ENCODE measurements at places on chromosomes 12 and 14.

DNA sequence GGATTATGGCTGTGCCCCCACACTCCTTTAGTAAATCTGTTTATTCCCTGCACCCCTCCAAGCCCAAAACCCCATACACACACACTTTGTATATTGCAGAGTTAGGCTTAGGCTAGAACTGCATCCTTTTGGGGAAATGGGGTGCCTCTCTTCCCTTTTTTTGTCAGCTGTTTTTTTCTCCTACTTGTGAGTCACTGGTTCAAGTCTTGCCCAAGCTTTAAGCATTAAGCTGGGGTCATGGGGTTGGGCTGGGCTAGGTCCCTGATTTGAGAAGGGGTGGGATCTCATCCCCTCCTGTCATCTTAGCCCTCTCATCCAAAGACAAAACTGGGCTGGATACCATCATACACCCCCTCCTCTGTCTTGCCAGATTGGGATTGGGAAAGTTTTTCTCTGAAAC lies 1.6 kb downstream of the LRP1 start:
- no peak for DNase-seq

DNA sequence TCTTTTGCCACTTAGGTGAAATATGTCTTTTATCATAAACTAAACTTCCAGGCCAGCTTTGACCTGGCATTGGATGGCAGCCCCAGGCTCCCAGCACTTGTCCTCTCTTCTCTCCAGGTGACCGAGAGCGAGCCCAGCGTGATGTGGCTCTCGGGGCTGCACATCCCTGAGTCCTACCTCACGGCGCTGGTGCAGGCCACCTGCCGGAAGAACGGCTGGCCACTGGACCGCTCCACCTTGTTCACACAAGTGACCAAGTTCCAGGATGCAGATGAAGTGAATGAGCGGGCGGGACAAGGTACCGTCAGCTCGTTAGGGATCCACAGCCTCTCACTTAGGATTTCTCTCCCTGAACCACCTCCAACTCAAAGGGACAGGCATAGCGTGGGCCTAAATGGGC lies 39.4 kb downstream of the CCDC92 start:
- no peak for DNase-seq

GRCh38 chr12:91110311-91110924 lies 876 bp downstream of the LUM start:
- peak; percentile 22 for DNase-seq

DNA sequence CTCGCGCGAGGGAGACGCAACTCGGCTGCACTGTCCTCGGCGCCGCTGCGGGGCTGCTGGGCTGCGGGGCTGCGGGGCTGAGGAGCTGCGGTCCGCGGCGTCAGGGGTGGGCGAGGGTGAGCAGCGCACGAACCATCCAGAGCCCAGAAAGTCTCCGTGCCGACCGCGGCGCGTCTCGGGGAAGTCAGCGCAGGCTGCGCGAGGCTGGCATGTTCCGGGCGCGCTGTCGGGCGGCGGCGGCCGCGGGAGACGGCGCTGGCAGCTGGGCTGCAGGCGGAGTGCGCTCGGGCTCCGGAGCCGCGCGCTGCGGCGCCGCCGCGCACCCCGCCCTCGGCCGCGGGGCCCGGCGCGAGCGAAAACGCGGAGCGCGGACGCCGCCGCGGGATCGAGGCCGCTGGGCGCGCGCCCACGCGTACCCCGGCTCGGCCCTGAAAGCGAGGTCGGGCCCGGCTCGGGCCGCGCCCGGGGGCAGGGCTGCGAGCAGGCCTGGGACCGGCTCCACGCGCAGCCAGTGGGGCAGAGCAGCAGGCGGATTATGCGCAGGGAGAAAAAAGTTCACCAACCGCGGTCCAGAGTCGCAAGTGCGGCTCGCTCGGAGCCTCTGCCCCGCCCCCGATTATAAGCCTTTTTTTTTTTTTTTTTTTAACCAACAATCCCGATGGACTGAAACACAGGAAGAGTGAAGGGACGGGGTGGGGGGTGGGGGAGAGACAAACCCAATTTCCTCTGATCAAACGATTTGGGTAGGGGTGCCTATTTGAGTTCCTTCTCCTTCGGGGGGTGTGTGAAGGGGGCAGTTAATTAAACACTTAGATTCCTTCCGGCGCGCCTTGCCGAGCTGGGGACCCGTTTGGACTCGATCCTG lies at the start of gene PRICKLE1:
Gene PRICKLE1 (minus strand): TSS at position 282 of the 865 bp plus-strand sequence. CDS start 117,230 bp downstream, outside the sequence.
- peak; percentile 77 for DNase-seq

DNA sequence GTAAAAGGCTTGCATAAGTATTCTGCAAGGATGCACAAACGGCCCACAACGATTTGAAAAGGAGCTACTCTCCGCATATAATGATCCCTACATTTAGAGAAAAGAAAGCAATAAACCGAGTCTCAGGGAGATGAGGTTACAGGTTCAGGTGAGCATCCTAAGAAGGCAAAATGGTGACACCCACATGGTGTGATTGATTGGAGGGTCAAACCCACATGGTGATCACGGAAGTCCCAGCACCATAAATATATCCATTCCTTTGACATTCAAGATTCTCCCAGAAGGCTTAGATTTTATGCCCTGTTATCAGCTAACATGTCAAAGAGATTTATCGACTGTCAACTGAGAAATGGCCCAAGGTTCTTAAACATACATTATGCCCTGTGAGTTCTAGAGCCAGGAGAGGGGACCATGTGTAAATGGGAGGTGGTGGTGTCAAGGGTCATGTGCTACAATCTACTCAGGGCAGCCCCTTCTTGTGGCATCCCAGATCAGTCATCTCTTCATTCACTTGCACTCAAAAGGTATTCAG lies 282.2 kb downstream of the EMP1 start:
- DNase-seq, result no peak

GRCh38 chr14:51593397-51593796 lies 58.3 kb upstream of the FRMD6 start:
- DNase-seq, result no peak

GRCh38 chr14:49092345-49092744 lies 493.8 kb downstream of the RPS29 start:
- DNase-seq, result no peak

- no peak for DNase-seq
These were observed 68.8 kb upstream of the CCDC91 start for GRCh38 chr12:28121433-28121832.

GRCh38 chr12:107684990-107685359 lies 624 bp upstream of the PWP1 start:
- peak; percentile 50 for DNase-seq

DNA sequence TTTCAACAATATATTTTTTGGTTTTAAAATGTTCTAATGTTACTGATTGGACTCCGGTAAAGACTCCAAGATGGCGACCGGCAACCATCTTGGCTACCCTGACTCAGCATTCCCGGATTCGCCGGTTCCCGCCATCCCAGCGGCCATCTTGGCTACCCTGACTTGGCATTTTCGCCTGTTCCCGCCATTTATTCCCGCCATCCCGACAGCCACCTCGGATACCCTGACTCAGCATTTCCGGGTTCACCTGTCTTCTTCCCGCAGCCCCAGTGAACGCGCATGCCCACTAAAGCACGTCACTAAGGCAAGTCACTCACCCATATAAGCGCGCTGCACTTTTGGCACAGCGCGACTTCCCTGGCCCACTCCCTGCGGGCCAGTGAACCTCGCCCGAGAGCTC lies 9.0 kb upstream of the LRFN5 start:
- no peak for DNase-seq

DNA sequence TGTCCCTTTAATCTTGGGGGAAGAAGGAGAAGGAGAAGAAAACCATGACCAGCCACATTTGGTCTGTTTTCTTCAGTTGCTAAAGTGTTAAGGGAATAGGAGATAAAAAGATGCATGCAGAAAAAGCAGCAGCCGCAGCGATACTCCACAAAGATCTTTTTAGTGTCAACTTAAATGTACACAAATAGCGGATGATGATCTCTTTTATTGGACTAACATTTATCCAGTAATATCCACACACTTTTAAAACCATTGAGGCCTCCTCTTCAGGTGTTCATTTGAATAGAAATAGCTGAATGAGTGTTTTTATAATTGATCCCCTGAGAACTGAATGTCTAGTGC lies 83.5 kb downstream of the PAPOLA start:
- no peak for DNase-seq

- DNase-seq, result no peak
These were observed 42.2 kb upstream of the KTN1 start for GRCh38 chr14:55537782-55538181.

GRCh38 chr14:22194664-22195063 lies 394.4 kb downstream of the DAD1 start:
- DNase-seq, result no peak

DNA sequence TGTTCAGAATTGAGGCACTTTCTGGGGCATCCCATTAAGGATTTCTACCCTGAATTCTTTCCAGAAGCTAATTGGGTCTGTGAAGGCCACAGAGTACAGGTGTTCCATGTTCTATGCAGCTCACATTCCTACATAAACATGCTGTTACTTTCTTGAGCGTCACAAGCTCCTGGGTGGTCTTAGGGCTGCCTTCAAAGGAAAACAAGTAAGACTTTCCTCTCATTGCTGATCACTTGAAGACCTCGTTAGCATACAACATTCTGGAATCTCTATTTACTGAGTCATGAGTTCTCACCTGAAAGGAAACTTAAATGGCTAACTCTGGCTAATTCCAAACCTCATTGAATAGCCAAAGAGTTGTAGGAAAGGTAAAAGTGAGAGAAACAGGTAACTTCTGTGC lies 63.0 kb upstream of the HMGA2 start:
- DNase-seq, result no peak

GRCh38 chr14:74501135-74501614 lies 7.6 kb downstream of the ISCA2 start:
- peak; percentile 94 for DNase-seq

DNA sequence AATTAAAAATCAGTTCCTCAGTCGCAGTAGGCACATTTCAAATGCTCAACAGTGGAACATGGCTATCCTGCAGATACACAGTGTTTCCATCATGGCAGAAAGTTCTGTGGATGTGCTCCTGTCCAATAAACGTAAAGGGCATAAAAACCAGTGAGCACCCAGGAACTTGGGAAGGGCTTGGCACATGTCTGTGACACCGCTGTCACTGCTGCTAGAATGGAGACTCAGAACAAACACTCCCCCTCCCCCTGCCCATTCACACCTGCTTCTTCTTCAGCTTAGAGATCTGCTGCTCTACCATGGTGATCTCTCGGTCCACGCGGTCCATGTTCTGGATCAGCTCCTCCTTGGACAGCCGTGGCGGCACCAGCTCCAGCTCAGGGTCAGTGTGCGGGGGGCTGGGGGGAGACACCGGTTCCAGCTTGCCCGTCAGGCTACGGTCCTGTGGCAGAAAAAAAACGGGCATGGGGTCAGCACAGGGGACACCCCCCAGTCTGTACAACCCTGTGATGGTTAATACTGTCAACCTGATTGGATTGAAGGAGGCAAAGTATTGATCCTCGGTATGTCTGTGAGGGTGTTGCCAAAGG lies 94.6 kb downstream of the NCOR2 start:
- DNase-seq, result no peak

DNA sequence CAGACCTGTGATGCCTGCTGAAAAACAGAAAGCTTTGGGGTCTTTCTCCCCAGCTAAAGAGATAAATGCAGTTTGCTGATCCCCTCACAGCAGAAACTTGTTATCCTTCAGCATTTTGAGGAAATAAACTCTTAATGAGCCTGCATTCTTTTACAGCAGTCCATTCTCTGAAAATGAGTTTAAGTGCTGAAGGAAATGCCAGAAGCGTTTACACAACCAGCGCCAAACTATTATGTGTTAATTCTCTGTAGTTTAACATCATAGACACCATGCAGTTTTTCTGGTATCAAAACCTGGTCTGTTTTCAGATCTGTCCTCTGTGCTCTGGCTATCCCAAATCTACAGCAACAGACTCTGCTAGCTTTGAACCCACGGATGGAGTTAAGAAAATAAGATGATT lies 291.3 kb downstream of the NPAS3 start:
- no peak for DNase-seq

- no peak for DNase-seq
These were observed 85.7 kb upstream of the E2F7 start for GRCh38 chr12:77151030-77151429.

DNA sequence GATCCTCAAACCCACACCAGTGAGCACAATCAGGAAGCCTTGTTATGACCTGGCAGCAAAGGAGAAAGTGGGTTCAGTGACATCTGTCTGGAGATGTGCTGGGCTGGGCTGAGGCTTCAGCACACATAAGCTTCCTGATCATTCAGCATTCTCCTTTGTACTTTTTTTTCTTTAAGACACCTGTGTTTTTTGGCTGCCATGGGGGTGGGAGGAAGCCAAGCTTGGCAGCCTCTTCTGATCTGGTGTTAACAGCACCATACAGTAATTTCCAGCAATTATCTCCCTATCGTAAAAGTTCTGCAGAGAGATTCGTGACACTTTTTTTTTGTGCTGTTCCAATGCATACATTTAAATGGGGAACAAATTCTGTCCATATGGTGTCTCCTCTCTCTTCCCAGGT lies 38.9 kb upstream of the RASSF3 start:
- DNase-seq, result peak; percentile 70

DNA sequence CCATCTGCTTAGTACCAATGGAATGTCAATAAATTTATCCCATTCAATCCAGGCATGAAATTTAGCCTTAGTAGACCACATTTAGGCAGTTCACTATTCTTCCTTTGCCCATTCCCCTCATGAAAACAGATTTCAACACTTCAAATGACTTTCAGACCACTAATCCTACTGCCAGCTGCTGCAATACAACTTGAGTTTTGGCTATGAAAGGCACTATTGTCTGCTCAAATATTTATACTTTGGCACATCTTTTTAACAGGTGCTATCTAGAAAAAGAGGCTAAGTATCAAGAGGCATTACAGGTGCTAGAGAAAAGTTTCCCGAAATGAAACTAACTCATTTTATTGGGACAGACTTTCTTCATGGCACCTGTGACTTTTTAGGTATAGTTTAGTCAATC lies 499.8 kb downstream of the C12orf50 start:
- DNase-seq, result peak; percentile 88

DNA sequence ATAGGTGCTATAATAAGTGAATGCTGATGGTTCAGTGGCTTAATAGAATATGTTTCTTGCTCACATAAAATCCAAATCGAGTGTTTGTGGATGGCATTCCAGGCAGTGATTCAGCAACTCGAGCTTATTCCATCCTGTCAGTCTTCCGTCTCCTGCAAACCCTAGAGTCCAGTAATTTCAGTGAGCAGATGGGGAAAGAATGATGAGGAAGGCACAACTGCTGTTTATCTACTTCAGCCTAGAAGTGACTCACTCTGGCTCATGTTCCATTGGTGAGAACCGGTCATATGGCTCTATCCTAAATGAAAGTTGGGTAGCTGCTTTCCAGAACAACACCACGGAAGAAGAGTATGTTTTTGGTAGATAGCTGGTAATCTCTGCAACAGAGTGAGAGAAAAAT lies 421.8 kb upstream of the PDE3A start:
- peak; percentile 44 for DNase-seq

DNA sequence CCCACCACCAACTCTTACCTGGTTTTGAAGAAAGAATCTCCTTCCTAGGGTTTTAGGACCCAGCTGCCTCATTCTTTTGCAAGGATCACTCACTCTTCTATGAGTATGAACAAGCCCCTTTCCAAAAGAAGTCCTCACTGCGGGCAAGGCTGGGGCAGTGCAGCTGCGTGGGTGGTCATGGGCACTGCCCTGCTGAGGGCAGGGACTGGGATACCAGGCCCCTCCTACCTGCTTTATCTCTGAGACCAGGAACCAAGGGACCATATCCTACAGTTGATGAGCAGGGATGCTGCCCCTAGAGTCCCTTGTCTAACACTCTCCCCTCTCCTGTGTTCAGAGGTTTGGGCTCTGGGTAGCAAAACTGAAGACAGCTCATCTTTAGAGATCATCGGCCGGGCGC lies 20.5 kb downstream of the HPD start:
- no peak for DNase-seq
